ENCODE measurements at places on chromosomes 12 and 14. TPM values are rescaled to one million over a fixed set of nuclear protein-coding genes. Genes with fewer than 3 reads are reported as not detected.

Gene CAPZA3
- 0.46 TPM for polyA plus RNA-seq

DNA sequence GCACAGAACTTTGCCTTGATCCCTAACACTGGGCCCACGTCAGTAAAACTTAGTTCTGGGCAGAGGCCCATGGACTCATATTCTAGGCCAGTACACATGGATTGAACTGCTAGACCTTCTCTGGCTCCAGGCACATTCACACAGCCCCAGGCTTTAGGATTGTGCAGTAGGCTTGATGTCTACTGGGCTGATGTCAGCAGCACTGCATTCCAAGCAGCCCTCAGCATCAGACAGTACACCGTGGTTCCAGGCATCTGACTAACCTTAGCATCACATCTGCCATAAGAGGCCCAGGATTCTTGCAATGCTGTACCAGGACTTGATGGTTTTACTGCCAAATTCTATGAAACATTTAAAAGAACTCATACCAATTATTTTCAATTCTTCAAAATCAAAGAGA lies 301.9 kb downstream of the CCER1 start:
- DNase-seq, result no peak

DNA sequence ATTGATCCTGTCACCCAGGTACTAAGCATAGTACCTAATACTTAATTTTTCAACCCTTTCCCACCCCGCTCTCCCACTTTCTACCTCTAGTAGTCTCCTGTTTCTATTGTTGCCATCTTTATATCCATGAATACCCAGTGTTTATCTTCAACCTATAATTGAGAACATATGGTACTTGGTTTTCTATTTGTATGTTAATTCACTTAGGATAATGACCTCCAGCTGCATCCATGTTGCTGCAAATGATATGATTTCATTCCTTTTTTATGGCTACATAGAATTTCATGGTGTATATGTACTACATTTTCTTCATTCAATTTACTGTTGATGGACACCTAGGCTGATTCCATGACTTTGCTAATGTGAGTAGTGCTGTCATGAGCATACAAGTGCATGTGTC lies 547.3 kb upstream of the NOVA1 start:
- DNase-seq, result no peak

DNA sequence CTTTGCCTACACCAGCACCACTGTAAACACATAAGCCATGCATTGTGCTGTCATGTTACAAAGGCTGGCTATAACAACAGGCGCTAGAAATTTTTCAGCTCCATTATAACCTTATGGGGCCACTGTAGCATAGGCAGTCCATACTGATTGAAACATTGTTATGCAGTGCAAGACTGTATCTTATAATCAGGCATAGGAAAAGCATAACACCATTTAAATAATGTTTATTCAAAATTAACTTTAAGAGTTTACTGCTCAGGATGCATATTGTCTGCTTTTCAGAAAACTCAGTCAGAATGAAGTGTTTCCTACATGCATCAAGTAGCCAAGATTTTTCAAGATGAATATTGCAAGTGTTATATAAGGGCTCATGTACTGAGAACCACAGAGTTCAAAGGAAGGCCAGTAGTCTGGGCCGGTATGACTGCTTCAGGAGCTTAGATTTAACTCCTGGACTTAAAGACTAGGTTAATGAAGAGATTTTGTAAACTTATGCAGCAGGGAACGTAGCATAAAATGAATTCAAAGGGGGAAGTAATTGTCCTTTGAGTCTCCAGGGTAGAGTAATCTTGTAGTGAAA lies 46.9 kb downstream of the ATXN7L3B start:
- DNase-seq, result no peak

Gene ASB2
- polyA plus RNA-seq, result 1.6 TPM

DNA sequence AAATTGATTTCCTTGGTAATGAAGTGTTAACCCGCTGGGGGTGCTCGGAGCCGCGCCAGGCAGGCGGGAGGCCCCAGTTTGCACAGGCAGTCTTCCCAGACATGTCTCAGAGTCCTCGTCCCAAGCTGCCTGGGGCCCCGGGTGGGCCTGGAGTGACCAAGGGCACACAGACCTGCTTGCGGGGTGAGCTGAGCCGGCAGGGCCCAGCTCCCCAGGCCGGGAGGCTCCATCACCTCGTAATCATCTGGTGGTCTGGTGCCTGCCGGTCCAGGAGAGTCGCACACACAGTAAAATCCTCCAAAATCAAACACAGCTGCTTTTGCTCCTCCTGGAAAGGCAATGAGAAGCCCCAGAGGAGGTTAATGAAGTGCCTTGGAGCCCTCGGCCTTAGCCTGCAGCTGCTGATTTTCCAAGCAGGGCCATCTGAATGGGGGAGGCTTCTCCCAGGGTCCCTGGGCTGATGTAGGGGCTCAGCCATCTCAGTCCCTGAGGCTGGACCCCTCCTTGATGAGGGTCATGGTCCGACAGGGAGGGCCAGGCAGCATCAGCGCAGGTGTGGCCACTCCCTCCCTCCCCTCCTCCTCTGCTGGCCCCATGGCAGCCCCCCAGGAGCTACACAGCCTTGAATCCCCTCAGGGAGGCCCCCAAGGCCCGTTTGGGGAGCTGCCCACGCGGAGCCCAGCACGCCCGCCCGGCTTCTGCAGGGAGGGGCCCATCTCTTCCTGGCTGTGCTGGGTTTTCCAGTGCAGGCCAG lies 39.4 kb upstream of the FBRSL1 start:
- peak; percentile 78 for DNase-seq

Gene LDHB
- polyA plus RNA-seq, result 947 TPM

- no peak for DNase-seq
These were observed 238.3 kb downstream of the FUT8 start for GRCh38 chr14:65650826-65651225.

GRCh38 chr12:89948271-89949175 lies 239.9 kb upstream of the ATP2B1 start:
- no peak for DNase-seq

DNA sequence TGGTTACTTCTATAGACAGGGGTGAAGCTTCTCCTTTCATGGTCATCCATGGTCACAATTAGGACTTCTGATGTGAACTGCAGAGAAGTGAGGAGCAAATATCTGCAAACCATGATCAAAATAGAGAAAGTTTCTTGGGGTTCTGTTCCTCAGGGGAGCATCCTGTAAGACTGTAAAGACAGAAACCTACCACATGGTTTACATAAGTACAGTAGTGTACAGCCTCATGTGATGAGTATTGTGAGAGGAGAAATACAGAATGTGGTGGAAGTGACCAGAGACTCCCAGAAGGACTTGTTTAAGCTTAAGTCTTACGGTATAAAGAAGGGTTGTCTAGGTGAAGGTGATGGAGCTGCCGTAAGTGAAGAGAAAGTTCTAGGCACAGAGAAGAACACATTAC lies 484.7 kb downstream of the LRIG3 start:
- no peak for DNase-seq

Gene ABCC9
- 17.1 TPM for polyA plus RNA-seq

Gene TMEM52B
- 0.44 TPM for polyA plus RNA-seq

- no peak for DNase-seq
These were observed 19.2 kb downstream of the IL26 start for GRCh38 chr12:68206446-68206845.

GRCh38 chr14:52018252-52018651 lies 28.9 kb downstream of the RTRAF start:
- DNase-seq, result no peak

GRCh38 chr14:50977863-50978528 lies 33.7 kb upstream of the PYGL start:
- no peak for DNase-seq

GRCh38 chr12:121990692-121991603 lies 30.7 kb upstream of the BCL7A start:
- DNase-seq, result no peak

- DNase-seq, result no peak
These were observed 5.8 kb upstream of the NRXN3 start for GRCh38 chr14:78164226-78164853.

Gene ACOT4
- polyA plus RNA-seq, result 0.72 TPM

Measured in left lung (tissue), 14 donors.